ENCODE measurements at places on chromosomes 2 and 18.

DNA sequence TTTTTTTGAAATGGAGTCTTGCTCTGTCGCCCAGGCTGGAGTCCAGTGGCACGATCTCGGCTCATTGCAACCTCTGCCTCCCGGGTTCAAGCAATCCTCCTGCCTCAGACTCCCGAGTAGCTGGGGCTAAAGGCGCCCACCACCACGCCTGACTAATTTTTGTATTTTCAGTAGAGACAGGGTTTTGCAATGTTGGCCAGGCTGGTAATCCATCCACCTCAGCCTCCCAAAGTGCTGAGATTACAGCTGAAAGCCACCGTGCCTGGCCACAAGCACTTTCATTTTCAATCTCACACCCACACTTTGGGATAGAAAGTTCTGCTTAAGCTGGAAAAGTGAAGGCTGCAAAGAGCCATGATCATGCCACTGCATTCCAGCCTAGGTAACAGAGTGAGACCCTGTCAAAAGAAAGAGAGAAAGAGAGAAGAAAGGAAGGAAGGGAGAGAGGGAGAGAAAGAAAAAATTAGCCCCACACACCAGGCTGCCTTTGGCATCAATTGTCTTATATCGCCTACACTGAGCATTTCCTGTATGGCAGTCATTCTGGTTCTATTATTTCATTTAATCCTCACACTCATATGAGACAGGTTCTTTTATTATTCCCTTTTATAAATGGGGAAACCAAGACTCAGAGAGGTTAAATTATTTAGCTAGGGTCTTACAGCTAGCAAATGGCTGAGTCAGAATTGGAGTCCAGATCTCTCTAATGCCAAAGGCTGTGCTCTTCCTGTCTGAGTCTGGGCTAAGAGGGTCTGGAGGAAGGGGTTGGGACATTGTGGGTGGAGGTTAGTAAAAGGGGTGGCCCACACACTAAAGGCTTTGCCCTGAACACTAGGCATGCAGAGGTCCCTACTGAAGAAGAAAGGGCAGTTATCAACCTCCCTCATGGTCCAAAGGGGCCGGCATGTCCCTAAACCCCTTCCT lies 37.9 kb upstream of the PKDCC start:
- H3K27me3 ChIP-seq: no peaks in the 10 kb centered on the region
- no peak for DNase-seq
- H3K4me3 ChIP-seq: no peak overlapping the region
- peaks cover 7% of the 10 kb centered on the region for H3K4me1 ChIP-seq

DNA sequence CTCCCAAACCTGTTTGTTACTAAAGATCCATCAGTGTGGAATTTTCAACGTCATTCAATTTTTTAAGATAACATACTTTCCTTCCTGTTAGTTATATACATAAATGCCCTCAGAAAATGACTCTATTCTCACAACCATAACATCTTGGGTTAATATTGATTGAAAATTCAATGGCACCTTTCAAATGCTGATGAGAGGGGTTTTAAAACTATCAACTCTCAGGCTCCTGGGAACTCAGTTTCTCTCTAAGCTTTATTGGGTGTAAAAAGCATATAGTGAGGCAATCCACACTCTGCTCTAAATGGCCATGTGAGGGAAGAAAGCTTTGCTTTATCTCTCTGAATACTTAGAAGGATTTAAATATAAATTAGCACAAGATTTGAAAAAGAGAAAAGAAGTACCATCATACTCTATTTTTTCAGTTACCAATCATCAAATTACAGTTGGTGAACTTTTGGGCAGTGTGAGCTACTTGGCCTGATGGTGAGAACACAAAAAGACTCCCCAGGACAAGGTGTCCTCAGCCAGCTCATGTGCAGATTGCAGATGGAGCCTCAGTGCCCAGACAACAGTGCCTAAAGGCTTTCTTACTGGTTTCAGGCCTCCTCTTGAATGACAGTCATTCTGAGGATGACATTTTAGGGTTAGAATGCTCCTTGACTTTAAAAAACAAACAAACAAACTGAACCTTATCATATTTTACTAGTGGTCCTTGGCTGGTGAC lies 24.6 kb upstream of the CERS6 start:
- no peaks in the 10 kb centered on the region for H3K36me3 ChIP-seq
- DNase-seq: no peak
- no peaks in the 10 kb centered on the region for H3K27me3 ChIP-seq

- DNase-seq: no peak
- H3K27me3 ChIP-seq: no peaks in the 10 kb centered on the region
- no peak overlapping the region for H3K27ac ChIP-seq
- H3K36me3 ChIP-seq: no peaks in the 10 kb centered on the region
Observed at GRCh38 chr2:204335451-204336058, 209.7 kb upstream of the PARD3B start.

GRCh38 chr2:210000464-210001324 lies 1.7 kb upstream of the RPE start:
- no peaks in the 10 kb centered on the region for H3K36me3 ChIP-seq
- no peaks in the 10 kb centered on the region for H3K27me3 ChIP-seq
- no peak for DNase-seq
- no peak overlapping the region for H3K27ac ChIP-seq

- H3K4me3 ChIP-seq: no peak overlapping the region
- H3K27ac ChIP-seq: no peak overlapping the region
- no peaks in the 10 kb centered on the region for H3K4me1 ChIP-seq
- DNase-seq: no peak
- no peaks in the 10 kb centered on the region for H3K27me3 ChIP-seq
Observed at GRCh38 chr2:11203480-11203879, 48.2 kb downstream of the SLC66A3 start.

DNA sequence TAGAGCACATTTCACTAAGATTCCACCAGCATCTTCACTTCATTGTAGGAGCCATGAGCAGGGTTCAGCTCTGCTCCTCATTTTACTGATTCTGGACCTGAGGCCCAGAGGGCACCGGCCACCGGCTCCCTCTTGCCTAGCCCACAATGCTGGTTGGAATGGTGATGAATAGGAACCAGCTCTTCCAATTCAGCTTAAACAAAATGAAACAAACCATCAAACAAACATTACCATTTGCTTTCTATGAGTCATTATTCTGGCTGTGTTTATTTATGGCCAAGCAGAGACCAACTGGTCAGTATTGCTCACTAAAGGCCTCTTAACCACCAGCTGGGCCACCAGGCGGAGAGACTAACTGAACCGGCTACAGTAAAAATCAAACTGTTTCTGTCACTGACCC lies 176.7 kb downstream of the MTX2 start:
- no peak overlapping the region for H3K4me3 ChIP-seq
- no peaks in the 10 kb centered on the region for H3K4me1 ChIP-seq
- DNase-seq: no peak
- peaks cover 5% of the 10 kb centered on the region for H3K27me3 ChIP-seq
- H3K36me3 ChIP-seq: no peaks in the 10 kb centered on the region

DNA sequence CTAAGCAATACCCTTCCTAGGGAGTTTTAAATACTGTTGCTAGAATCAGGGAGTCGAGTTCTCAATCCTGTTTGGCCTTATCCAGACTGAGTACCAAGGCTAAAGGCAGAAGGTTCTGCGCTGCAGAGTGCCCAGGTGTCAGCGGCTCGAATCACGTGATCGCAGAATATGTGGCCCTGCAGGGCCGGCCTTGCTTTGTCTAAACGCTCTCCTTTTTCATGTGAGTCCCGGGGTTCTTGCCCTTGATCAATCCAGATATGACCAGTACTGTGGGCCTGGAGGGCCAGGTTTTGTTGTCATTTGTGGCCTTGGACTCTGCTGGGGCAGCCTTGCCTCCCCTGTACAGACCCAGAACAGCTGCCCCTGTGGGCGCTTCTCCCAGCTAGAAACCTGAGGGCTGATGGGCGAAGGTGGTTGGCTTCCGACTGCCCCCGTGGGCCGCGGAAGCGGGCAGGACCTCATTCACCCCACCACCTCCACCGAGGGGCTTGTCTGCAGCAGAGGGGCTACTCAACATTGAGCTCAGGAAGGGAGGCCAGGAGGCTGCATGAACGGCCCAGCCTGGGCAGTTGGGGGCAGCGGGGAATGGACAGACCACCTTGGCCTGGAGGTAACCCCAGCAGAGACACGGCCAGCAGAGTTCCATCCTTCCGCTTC lies 225.0 kb downstream of the ALPK2 start:
- H3K27ac ChIP-seq: no peak overlapping the region
- peaks cover 6% of the 10 kb centered on the region for H3K4me1 ChIP-seq
- no peak for DNase-seq
- no peaks in the 10 kb centered on the region for H3K27me3 ChIP-seq

DNA sequence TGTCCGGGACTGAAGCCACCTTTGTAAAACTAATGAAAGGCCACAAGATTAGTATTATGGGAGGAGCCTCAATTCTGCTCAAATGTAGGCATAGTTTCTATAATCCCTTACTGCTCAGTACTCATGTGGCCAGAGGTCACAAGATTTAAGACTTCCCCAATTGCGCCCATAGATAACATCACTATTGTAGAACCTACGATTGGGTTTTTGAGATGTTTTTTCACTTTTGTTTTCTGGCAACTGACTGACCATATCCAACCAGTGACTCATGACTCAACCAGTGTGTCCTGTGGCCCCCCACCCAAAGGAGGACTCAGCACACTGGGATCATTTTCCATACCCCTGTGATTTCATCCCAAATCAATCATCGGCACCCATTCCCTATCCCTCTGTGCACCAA lies 15.2 kb upstream of the TSPYL6 start:
- DNase-seq: no peak
- H3K36me3 ChIP-seq: no peaks in the 10 kb centered on the region
- H3K4me1 ChIP-seq: no peaks in the 10 kb centered on the region
- no peak overlapping the region for H3K27ac ChIP-seq
- H3K4me3 ChIP-seq: no peak overlapping the region

GRCh38 chr2:79971807-79972206 lies 332.7 kb downstream of the LRRTM1 start:
- DNase-seq: no peak
- no peak overlapping the region for H3K4me3 ChIP-seq
- H3K27me3 ChIP-seq: no peaks in the 10 kb centered on the region
- H3K4me1 ChIP-seq: no peaks in the 10 kb centered on the region

DNA sequence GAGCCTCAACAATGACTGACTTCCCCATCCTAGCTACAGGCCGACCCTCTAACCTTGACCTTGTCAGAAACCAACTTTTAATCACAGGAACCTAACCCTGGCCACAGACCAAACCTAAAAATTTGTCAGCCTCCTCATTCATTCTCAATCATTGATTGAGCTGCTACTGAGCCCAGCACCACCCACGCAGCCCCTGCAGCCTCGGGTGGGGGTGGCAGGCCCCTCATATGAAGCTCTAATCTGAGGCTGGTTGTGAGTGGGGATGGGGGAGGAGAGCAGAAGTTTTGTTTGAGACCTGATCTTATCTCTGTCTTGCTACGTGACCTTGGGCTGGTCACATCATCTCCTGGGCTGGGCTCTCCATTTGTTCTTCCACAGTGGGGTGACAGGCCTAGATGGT lies 99.5 kb upstream of the EPAS1 start:
- DNase-seq: no peak
- H3K27me3 ChIP-seq: peaks cover 9% of the 10 kb centered on the region
- H3K4me3 ChIP-seq: no peak overlapping the region
- peaks cover 6% of the 10 kb centered on the region for H3K4me1 ChIP-seq
- H3K27ac ChIP-seq: no peak overlapping the region

DNA sequence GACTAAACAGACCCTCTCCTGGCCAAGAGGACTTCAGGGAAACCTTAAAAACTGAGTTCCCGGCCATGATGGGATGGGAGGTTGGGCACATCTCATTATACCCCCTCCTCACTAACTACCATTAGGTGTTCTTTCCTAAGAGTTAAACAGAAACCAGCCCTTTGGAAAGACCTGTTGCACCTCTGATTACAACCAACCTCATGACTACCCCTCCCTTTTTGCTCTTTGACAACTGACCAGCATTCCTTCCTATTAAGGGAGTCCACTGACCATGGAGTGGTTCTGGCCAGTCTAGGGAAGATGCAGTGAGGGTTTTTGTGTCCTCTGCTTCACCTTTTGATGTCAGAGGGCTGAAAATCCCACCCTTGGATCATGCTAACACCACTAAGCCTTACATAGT lies 44.5 kb upstream of the FRZB start:
- no peaks in the 10 kb centered on the region for H3K27me3 ChIP-seq
- no peak overlapping the region for H3K4me3 ChIP-seq
- H3K27ac ChIP-seq: no peak overlapping the region
- peaks cover 13% of the 10 kb centered on the region for H3K4me1 ChIP-seq
- peaks cover 47% of the 10 kb centered on the region for H3K36me3 ChIP-seq
- DNase-seq: no peak

GRCh38 chr2:46390036-46390435 lies 89.3 kb upstream of the TMEM247 start:
- H3K4me3 ChIP-seq: no peak overlapping the region
- no peak for DNase-seq
- no peaks in the 10 kb centered on the region for H3K36me3 ChIP-seq
- peaks cover 7% of the 10 kb centered on the region for H3K4me1 ChIP-seq

DNA sequence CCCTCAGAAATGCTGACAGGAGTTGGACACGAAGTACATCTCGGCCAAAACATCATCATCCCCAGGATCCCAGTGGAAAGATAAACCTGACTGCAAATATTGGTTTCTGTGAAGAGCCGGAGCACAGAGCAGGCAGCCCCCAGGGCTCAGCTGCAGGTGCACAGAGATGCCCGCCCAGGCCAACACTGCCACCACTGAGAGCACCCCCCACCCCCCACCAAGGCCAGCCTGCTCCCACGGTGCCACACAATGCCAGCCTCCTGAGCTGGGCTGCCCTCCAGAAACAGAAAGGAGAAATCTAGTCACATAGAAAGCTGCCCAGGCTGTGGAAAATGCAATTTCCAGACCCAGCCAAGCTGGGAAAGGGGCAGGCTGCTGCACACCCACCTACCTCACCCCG lies 71.7 kb downstream of the GALNT14 start:
- no peaks in the 10 kb centered on the region for H3K27me3 ChIP-seq
- no peaks in the 10 kb centered on the region for H3K36me3 ChIP-seq
- no peak overlapping the region for H3K4me3 ChIP-seq
- H3K27ac ChIP-seq: no peak overlapping the region
- H3K4me1 ChIP-seq: no peaks in the 10 kb centered on the region

- no peak for DNase-seq
- no peak overlapping the region for H3K4me3 ChIP-seq
- H3K27me3 ChIP-seq: peaks cover 2% of the 10 kb centered on the region
- H3K4me1 ChIP-seq: no peaks in the 10 kb centered on the region
- no peaks in the 10 kb centered on the region for H3K36me3 ChIP-seq
Observed at GRCh38 chr2:204272610-204273287, 272.5 kb upstream of the PARD3B start.

DNA sequence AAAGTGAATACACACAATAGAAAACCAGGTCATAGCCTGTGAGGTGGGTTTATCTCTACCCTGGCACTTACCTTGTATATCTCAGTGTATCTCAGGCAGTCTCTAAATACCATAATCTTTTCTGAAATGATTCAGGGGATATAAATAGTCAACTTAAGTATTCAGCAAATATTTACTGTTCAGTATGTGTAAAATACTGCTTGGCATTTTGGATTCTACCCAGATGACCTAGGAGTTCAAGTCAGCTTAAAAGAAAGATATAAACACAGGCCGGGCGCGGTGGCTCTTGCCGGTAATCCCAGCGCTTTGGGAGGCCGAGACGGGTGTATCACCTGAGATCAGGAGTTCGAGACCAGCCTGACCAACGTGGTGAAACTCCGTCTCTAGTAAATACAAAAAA lies 23.8 kb downstream of the GRHL1 start:
- no peaks in the 10 kb centered on the region for H3K27me3 ChIP-seq
- peaks cover 12% of the 10 kb centered on the region for H3K4me1 ChIP-seq
- H3K4me3 ChIP-seq: no peak overlapping the region
- DNase-seq: no peak
- H3K27ac ChIP-seq: no peak overlapping the region
